ENCODE measurements at places on chromosomes 6 and 20. TPM values are rescaled to one million over a fixed set of nuclear protein-coding genes. Genes with fewer than 3 reads are reported as not detected.

DNA sequence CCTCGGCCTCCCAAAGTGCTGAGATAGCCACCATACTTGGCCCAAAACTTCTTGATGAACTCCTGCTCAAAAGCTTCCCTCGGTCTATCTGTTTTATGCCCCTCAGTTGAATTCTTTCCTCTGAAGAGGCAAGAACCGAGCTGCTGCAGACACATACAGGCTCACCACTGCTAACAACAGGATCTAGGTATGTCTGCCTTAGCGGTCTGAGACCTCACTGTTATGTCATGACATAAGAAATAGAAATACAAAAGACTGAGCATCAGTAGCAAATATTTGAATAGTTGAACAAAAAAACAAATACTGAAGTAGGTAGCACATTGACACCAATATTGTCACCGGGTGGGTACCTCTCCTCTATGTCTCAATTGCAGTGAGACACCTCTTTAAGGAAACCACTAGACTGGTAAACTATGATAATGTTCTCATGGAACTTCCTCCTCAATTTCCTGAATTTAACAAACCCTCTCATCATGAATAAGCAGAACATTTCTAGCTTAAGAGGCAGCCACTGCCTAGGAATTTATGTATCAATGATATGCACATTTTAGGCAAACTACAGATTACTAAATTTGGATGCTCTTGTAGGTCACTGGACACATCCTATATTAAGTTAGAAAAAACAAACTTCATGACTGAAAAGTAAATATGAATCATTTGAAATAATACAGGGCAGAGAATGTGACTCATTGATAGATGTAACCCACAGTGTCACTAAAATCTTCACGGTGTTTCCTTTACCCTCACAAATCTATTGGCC, 9.4 kb upstream of the STXBP5 start:
- H3K4me1 ChIP-seq, result peaks cover 18% of the 10 kb centered on the region
- H3K4me3 ChIP-seq, result no peak overlapping the region

DNA sequence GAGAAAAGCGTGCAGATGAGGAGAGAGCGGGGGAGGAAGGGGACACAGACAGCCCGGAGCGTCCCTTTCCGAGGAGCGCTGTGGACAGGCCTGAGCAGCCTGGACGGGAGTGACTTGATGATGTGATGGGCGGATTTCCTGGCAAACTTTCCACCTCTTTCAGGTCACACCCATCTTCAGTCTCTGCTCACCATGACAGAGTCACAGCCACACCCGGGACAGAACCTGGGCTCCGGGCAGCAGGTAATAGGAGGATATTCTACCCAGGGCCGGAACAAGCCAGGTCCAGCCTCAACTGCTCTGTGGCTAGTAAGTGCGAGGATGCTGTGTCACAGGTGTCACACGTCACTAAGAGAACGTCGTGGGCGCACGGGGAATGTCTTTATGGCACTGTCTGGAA, 84.3 kb downstream of the THBS2 start:
- H3K4me3 ChIP-seq, result no peak overlapping the region
- no peaks in the 10 kb centered on the region for H3K27me3 ChIP-seq
- no peaks in the 10 kb centered on the region for H3K4me1 ChIP-seq
- no peaks in the 10 kb centered on the region for H3K36me3 ChIP-seq
- DNase-seq, result no peak

GRCh38 chr6:34231566-34232336, 4.9 kb upstream of the HMGA1 start:
- H3K4me1 ChIP-seq, result peaks cover 26% of the 10 kb centered on the region
- no peak overlapping the region for H3K27ac ChIP-seq
- DNase-seq, result no peak

- DNase-seq, result no peak
- H3K27ac ChIP-seq, result no peak overlapping the region
- H3K36me3 ChIP-seq, result no peaks in the 10 kb centered on the region
- H3K4me1 ChIP-seq, result no peaks in the 10 kb centered on the region
- no peak overlapping the region for H3K4me3 ChIP-seq
- no peaks in the 10 kb centered on the region for H3K27me3 ChIP-seq
Measured at GRCh38 chr6:147176795-147177194, 27.4 kb upstream of the STXBP5 start.

The TTK gene
- total RNA-seq, result 40.9 TPM
